Activated CD4-positive, alpha-beta memory T cell treated with anti-CD3 and anti-CD28 coated beads for 36 hours (primary cell): ENCODE measurements at places on chromosomes 11 and 22. TPM values are rescaled to one million over a fixed set of nuclear protein-coding genes. Genes with fewer than 3 reads are reported as not detected.

DNA sequence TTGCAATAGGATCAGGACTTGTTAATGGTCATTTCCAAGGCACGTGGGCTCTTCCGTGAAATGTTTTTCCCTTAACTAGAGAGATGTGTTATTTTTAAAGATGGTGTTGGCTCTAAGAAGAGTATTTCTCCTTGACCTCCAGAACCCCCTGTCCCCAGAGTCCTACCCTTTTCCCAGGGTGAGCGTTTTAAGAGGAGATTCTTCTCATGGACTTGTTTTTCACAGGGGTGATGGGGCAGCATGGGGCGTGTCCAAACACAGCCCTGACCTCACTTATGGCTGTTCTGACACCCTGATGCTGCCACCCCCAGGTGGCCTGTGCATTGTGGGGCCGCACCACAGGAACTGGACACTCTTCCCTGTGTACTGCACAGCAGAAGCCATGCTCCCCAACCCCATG lies 335.7 kb downstream of the TBC1D22A start:
- DNase-seq: no peak

DNA sequence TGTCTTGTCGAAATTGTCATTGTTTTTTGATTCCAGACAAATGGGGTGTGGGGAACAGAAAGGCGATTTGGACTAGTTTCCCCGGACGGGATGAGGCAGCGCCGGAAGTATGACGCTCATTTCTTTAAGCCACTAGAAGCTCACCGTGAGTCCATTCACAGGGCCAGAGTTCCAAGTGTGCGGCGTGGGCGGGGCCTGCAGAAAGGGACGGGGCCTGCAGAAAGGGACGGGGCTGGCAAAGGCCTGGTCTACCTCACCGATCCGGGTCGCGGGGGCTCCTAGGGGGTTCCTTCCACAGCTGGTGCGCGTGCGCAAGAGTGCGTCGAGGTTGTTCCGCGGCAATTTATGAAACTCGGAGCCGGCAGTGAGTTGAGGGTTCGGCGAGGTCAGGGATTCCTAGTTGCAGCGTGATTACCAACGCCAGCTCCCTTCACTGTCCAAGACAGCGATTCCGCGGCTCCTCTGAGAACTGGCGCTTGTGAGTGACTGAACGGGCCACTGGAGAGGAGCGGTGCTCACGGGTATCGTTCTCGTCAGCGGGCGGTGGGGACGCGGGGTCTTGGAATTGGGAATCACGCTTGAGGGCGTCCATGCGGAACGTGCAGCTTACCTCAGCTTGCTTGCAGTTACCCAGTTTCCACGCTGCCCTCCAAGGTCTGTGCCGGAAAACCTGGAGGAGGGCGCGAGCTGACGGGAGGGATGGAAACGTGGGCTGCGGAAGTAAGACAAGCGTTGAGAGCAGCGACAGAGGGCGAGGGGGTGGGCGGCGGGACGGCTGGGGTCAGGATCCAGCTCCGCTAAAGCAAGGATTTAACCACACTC lies at the start of gene ZNF215:
Gene ZNF215, plus strand, starts transcription at position 219 of the 822 bp plus-strand sequence. CDS start 5,847 bp downstream, outside the sequence.
- peak; percentile 65 for DNase-seq

- no peak for DNase-seq
Observed at GRCh38 chr22:20982563-20982882, 426 bp downstream of the LZTR1 start.

DNA sequence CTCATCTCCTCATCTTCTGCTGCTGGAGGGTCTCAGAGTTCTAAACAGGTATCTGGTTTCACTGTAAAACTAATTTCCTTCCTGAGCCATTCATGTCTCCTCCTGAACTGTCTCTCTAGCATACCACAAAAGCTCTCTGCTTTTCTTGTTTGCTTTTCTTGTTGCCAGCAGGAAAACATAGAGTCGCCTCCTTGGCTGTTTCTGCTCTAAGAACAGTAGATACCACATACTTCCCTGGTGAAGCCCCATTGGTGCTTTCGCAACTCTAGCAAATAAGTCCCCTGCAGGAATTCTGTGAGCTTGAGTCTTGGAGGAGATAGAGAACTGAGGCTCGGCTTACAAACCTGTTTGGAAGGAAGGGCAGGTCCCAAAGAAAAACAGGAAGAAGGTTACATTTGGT lies 7.0 kb downstream of the DIXDC1 start:
- no peak for DNase-seq

DNA sequence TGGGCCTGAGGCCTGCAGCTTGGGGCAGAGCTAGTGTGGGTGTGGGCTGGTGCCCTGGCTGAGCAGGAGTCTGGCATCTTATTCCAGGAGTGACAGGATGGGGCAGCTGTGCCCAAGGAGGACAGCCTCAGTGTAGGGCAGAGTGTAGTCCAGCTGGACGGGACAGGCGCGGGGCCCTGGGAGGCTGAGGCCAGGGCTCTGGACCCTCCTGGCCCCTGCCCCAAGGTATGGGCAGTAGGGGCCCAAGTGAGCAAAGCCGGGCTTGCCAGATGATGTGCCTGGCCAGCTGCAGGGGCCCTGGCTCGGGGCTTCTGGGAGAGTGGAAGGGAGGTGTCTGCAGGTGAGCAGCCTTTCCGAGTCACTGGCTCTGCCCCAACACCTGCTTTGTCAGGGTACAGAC lies 1190.9 kb downstream of the BRD1 start:
- DNase-seq: no peak

- no peak for DNase-seq
Observed at GRCh38 chr11:33001751-33002542, 13.7 kb upstream of the DEPDC7 start.

- DNase-seq: no peak
Observed at GRCh38 chr22:36891646-36892045, 21.8 kb upstream of the CSF2RB start.

DNA sequence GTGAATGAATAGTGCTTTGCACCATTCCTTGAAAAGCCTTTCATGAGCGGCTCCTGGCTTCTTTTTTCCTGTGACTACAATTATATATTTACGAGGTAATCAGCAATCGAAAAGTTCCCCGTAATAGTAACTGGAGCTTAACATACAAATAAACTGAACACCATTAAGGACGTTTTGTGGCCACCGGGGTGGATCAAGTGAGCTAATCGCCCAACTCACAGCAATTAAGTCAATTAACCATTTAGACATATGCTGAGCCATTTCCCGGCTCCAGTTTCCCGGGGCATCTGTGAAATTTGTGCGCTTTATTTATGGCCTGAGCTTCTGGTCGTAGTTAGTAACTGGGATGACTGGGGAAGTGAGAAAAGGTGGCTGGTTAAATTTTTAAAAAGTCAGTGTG lies 465.2 kb downstream of the MIAT start:
- DNase-seq: no peak

- no peak for DNase-seq
Observed at GRCh38 chr11:70707821-70708220, 309.5 kb downstream of the CTTN start.

DNA sequence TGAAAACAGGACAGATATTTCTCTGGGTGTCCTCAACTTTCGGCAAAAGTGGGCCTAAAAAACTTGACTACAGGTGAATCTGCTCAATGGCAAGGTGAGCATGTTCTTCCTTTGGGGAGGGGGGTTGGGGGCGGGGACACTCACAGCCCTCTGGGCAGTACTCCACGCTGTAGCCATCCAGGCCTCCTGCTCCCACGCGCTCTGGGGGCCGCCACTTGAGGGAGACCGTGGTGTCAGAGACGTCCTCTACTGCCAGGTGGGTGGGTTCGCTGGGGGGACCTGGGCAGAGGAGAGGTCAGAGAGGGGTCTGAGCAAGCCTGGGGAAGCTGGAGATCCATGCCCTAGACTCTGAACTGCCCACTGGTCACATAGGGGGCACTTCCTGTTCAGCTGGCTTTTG lies 16.8 kb downstream of the MYBPC3 start:
- no peak for DNase-seq

- DNase-seq: no peak
Observed at GRCh38 chr11:81970886-81971285, 762.8 kb downstream of the FAM181B start.

DNA sequence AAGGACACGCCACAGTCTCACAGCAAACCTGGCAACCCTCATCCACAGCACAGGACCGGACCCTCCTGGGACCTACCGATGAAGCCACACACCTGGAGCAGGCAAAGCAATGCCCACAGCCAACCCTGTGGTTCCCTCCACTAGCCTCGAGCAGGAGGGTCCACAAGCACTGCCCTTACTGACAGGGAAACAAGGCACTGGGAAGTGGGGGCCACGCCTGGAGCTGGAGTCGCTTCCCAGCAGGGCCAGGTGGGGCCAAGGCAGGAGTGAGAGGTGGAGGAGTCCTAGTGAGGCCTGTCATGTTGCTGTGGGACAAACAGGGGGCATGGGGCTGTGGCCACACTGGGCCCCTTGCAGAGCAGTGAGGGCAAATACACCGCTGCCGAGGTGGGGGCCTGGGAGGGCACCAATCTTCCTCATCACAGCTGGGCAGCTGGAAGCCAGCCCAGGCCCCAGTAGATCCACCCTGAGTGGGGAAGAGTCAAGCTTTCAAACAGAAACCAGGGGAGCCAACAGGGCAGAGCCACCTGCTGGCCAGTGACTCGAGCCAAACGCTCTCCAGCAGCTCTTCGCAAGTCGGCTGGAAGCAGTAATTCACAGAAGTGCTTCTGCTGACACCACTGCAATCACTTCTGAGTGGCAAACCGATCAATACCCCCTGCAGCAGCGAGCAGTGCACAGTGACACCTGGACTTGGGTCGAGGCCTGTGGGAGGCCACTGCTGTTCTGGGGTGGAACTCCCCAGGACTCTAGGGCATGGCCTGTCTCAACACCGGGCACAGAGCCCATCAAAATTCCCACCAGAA lies 13.7 kb downstream of the SULT4A1 start:
- DNase-seq: no peak

DNA sequence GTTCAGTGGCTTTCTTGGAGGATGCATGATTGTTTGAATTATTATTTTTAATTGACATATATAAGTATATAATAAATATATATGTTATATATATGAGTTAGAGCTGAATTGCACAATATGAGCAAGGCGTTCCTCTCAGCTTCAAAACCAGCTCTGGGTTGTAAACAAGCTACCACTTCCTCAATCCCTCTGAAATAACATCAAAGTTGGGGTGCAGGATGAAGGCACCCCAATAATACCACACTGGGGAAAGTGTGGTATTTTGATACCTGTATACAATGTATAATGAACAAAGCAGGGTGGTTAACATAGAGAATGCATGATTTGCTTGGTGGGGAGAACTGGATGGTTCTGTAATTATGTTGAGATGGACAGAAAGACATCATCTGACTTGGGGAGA lies 1.7 kb upstream of the SORL1 start:
- no peak for DNase-seq

- DNase-seq: no peak
Observed at GRCh38 chr22:16866167-16866566, 41.0 kb upstream of the XKR3 start.

DNA sequence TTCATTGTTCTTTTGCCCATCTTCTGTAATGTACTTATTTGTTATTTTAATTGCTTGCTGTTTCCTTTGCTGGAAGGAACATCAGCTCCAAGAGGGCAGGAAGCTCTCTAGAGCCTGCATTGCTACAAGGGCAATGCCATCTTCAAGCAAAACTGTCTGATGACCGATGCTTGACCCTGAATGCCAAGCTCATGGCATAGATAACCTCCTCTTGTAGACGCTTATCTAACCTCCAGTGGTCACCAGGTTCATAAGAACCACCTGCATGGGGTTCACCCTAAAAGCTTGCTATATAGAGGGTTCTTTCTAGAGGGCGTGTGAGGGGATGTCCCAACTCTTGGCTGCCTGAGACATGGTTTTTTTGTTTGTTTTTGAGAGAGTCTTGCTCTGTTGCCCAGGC lies 16.5 kb downstream of the FADS3 start:
- DNase-seq: no peak

GRCh38 chr11:79262221-79262620 lies 178.6 kb downstream of the TENM4 start:
- DNase-seq: no peak

DNA sequence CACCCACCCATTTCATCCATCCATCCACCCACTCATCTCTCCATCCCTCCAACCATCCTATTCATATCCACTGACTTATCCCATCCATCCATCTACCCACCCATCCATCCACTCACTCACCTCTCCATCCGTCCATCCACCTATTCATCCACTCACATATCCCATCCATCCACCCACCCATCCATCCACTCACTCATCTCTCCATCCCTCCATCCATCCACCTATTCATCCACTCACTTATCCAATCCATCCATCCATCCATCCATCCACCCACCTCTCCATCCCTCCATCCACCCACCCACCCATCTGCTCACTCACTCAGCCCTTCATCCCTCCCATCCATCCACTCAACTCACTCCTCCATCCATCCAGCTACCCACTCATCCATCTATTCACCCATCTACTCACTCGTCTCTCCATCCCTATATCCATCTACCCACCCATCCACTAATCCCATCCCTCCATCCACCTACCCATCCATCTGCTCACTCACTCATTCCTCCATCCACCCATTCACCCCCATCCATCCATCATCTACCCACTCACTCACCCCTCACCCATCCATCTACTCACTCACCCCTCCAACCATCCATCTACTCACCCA lies 36.2 kb downstream of the TRMU start:
- DNase-seq: no peak

GRCh38 chr11:69661413-69661715 lies 13.8 kb downstream of the LTO1 start:
- DNase-seq: no peak

DNA sequence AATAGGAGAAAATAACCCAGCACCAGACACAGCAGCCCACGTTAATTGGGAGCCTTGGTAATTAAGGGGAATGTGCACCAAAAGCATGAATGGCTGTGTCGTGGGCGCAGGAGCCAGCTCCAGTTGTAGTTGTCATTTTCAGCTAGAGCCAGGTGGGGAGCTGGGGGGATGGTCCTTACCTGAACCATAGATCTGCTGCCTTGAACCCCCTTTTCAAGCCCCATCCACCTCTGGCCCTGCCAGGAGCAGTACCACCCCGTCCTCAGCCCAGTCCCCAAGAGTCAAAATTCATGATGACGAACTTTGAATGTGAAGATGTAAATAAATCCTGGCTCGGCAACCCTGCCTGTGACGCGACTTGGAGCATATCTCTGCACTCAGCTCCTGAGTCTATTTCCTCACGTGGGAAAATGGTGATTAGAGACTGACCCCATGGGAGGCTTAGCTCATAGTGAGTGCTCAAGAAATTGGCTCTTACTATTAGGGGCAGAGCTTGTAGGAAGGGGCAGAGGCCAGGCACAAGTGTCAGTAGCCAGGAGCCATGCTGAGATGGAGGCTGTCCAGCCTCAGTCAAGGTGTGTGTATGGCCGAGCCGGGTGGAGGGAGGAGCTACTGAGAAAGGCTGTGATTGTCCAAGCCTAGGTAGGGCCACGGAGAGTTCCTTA lies 794 bp upstream of the FXYD6 start:
- DNase-seq: no peak

- DNase-seq: no peak
Observed at GRCh38 chr11:35321532-35322317, 97.6 kb downstream of the SLC1A2 start.

DNA sequence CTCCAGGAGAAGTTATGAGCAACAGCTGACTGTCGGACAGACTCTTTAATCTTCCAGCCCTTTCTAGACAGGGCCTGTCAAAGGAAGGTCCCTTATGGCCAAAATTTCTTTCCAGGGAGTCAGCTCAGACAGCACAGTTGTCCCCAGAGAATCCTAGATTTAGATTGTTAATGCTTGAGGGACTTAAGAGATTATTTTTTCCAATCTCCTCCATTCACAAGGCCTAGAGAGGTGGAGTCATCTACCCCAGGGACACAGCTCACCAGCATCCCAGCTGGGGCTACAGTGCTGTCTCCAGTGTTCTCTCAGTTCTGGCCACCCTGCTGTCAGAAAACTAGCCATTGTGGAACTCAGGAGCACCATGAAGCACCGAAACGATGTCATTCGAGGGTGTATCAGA lies 7.8 kb downstream of the DSCAML1 start:
- no peak for DNase-seq

The TCN1 gene
- not detected for total RNA-seq

The HBG1 gene
- total RNA-seq: not detected

The CHKB gene
- total RNA-seq: 76.2 TPM

The IFITM10 gene
- 0.29 TPM for total RNA-seq

The ACER3 gene
- 10.9 TPM for total RNA-seq

The MRGPRE gene
- total RNA-seq: not detected
